IPS-NIHi11 (cell line): ENCODE measurements at places on chromosomes 4 and X.

GRCh38 chr4:11954093-11954492 is 525.4 kb upstream of the HS3ST1 start:
- DNase-seq, result peak; percentile 42

GRCh38 chrX:5842601-5843000 is 386.1 kb downstream of the NLGN4X start:
- no peak for DNase-seq

DNA sequence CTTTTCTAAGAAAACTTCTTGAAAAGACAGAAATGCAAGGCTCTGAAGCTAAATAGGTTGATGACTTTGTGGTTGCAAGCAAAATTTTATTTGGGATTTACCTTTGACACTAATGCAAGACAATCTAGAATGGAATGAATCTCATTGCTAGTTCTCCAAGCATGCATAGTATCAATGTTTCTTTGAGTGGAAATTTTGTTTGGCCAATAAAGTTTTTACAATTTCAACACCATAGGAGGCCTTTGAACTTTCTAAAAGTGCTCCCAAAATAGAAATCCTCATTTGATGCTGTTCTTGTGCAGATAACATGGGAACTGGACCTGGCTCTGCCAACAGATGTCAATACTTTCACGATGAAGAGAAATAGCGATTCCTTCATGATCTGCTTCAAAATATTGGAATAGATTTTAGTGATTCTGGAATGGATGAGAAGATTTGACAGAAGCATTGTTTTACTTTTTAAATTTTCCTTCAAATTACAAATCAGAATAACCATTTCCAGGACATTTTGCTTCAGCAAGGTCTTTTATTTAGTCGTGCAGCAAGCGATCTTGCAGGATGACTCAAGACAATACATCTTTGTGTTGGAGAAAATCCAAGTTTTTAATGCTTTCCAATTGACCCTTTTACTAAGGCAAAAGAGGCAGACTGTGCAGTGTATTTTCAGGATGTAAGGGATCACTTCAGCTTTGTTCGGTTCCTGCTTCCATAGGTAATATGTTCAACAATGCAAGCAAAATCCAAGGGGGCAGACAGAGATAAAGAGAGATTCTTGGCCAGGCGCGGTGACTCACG is 51.7 kb upstream of the OTUD4 start:
- no peak for DNase-seq

GRCh38 chr4:85738721-85739120 is 263.8 kb downstream of the ARHGAP24 start:
- DNase-seq, result no peak

GRCh38 chr4:75144475-75144874 is 211.6 kb downstream of the PARM1 start:
- no peak for DNase-seq

DNA sequence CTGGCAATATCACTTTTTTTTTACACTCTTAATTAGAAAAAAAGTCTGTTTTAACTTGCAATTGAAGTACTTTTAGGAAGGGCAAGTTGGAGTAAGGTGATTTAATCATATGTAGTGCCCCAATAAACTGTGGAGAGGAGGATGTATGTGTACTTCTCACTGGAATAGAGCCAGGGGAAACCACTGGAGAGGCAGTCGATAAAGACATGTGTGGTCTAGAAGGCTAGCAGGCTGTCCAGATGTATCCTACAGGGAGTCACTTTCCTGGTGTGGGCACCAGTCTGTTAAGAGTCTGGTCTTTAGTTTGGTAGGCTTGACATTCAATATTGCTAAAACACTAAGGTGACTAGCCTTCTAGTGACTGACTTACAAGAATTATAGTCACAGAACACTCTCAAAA is 9.6 kb upstream of the SGMS2 start:
- no peak for DNase-seq

DNA sequence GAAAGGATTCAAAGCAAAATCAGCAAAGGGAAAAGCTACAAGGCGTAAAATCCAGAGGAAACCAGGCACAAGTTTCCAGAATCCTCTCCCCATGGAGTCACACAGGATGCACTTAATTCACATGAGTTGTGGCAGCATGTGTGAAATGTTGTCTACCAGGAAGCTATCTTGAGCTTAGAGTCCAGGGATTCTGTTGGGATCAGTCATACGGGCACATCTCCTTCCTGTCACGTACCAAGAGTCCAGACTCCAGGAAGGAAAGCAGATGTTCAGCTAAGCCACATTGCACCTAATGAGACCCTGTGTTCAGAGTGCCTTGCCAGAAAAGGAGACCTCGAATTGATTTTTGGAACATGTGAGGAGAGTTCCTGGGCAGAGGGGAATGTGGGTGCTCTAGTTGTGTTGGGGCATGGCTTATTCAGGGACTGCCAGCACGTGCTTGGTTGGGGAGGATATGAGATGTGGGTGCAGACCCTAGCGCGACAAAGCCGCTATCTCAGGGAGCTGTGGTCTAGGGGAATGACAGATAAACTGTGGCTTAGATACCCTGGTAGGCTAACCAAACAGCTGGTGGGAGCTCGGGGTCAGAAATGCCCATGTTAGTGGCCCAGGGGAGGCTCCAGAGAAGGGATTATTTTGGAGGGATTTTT is 70.0 kb downstream of the EVC start:
- no peak for DNase-seq

- DNase-seq, result no peak
These were observed 942.2 kb downstream of the TRAM1L1 start for GRCh38 chr4:116143198-116143597.

DNA sequence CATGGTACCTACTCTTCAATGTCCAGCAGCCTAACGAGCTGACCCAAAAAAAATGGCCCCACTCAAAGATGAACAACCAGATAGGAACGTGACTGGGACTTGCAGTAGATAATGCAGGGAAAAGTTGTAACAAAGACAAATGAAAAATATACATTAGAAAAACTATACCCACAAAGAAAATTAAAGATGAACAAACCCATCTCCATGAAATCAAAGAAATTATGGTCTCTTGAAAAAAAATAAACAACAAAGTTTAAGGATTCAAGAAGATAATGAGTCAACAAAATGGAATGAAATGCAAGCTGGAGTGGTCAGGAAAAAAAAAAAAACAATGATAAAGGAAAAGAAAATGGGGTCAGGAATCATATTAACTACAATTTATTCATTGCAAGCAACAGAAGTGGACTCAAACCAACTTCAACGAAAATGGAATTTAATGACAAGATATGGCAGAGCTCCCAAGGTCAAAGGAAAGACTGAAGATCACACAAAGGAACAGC is 309.8 kb upstream of the GALNT7 start:
- no peak for DNase-seq

GRCh38 chrX:15499976-15500375 is 631 bp upstream of the BMX start:
- no peak for DNase-seq

- no peak for DNase-seq
These were observed 1.4 kb upstream of the SLC34A2 start for GRCh38 chr4:25654031-25654970.

- DNase-seq, result peak; percentile 64
These were observed 10.7 kb downstream of the MED12 start for GRCh38 chrX:71128915-71129765.

GRCh38 chr4:14303856-14304255 is 676.3 kb upstream of the BOD1L1 start:
- no peak for DNase-seq

DNA sequence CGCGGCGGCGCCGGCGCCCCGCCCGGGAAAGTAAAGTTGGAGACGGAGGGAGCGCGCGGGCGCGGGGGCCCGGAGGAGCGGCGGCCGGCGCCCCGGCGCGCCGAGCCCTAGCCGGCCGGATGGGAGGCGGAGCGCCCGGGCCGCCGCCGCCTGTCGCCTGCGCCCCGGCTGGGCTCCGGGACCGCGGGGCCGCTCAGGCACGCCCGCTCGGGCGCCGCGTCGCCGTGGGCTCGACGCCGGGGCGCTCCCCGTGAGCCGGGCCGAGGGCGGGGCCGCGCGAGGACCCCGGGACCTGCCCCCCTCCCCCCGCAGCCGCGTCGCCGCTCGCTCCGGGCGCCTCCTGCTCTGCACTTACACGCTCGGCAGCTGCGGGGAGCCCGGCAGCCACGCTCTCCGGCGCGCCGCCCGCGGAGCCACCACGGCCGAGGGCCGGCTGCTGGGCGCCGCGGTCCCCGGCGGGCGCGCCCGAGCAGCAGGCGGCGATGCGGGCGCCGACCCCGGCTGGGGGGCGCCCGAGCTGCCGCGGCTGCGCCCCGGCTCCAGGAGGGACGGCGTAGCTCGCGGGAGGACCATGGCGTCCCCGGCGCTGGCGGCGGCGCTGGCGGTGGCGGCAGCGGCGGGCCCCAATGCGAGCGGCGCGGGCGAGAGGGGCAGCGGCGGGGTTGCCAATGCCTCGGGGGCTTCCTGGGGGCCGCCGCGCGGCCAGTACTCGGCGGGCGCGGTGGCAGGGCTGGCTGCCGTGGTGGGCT is at the start of gene ADRA2C:
Gene ADRA2C, plus strand, starts transcription at position 350 of the 749 bp plus-strand sequence. Its CDS starts 222 bp downstream, at position 572.
- peak; percentile 62 for DNase-seq

DNA sequence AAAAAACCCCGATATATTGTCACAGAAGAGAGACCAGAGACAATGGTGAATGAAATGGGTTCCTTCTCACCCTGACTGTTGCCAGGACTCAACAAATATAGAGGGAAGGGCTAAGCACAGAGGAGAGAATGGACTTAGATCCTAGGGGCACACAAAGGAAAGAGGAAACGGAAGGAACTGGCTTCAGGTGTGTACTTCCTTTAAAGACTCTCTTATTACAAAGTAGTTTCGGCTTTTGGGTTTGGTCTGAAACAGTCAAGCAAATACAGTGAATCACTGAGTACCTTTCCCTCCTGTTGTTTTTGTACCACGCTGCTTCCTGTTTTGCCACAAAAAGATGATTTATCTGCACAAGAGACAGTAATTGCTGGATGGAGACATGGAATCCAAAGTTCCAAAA is 46.1 kb upstream of the S100G start:
- DNase-seq, result no peak

DNA sequence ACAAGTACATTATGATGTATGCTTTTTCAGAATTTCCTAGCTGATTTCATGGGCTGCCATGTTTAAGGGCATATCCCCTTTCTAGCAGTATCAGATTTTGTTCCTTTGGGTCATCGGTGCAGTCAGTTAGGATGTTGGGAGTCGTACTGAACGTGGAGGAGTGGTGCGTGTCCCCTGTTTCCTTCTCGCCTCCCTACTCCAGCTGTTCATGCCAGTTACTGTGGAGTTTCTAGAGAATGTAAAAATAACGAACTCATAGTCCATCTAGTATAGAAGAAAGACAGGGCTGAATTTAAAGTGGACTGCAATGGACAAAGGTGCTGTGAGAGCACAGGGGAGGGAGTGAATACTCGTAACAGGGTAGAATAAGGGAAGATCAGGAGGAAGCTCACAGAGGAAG is 111.3 kb downstream of the CEP135 start:
- no peak for DNase-seq

DNA sequence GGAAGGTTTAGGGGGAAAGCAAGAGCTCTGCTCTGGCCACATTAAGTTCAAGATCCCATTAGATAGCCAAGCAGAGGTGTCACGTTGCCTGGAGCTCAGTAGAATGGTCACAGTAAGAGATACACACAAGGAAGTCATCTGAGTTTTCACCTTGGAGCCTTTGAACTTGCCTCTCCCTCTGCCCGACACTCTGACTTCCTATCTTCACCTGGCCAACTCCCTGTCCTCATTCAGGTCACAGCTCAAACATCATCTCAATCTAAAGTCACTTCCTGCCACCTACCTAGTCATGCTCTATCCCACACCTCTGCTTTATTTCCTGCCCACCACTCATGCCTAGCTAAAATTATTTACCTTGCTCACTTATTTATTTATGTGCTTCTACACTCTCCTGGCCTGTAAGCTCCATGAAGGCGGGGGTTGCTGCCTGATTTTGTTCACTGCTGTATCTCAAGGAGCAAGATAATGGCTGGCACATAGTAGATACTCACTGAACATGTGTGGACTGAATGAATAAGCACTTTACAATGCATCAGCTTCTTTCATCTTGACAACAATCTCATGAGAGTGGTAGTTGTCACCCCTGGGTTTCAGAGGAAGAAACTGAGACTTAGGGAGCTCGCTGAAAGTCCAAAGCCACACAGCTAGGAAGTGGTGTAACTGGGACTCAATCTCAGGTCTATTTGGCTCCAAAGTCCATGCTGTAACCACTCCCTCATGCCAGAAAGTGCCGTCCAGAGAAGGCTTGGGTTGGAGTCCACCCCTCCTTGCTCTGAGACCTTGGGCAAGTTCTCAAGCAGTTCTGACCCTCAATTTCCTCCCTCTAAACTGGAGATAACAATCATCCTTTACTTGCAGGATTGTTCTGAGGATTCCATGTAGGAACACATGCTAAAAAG is 40.3 kb downstream of the EFNB1 start:
- no peak for DNase-seq

DNA sequence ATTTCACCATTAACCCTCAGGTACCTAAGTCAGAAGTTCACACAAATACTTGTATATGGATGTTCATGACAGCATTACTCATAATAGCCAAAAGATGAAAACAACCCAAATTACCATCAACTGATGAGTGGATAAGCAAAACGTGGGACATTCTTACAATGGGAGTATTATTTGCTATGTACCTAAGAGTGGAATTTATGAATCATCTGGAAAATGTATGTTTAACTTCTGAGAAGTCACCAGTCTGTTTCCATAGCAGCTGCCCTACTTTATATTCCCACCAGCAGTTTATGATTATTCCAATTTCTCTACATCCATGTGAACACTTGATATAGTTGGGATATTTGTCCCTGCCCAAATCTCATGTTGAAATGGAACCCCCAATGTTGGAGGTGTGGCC is 1478.9 kb downstream of the PCDH19 start:
- no peak for DNase-seq

- no peak for DNase-seq
These were observed 29.6 kb downstream of the SLC16A2 start for GRCh38 chrX:74450803-74451449.

DNA sequence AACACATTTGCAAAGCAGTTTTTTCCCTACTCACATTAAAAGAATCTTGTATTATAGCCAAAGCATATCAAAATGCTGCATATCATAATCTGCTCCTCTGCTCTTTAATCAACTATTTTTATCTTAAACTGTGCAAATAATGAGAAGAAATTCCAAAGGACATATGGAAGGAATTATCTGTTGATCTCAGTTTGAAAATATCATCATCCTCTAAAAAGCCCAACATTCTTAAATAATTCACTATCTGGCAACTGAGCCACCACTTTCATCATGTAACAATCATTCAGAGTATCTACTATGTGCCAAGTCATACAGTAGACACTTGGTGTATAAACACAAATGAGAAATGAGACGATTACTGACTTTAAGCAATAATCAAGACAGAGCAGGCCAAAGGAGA is 63.0 kb downstream of the PRSS12 start:
- no peak for DNase-seq

GRCh38 chr4:36010397-36010929 is 233.9 kb downstream of the ARAP2 start:
- DNase-seq, result no peak

DNA sequence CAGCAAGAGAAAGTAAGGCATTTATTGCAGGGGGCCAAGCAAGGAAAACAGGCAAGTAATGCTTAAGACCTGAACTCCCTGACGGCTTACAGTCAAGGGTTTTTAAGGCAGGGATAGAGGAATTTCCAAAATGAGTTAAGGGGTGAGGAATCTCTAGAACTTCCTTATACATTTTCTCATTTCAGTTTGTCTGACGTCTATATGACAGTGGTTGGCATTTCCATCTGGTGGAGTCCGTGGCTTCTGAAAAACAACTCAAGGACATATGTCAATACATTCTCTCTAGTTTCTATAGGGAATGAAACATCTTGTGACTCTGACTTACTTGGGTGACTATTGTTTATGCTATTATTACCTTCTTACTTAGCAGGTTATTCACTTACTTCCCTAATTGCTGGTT is 19.3 kb upstream of the GUCY2F start:
- DNase-seq, result no peak
